ENCODE measurements at places on chromosomes 12 and 14.

DNA sequence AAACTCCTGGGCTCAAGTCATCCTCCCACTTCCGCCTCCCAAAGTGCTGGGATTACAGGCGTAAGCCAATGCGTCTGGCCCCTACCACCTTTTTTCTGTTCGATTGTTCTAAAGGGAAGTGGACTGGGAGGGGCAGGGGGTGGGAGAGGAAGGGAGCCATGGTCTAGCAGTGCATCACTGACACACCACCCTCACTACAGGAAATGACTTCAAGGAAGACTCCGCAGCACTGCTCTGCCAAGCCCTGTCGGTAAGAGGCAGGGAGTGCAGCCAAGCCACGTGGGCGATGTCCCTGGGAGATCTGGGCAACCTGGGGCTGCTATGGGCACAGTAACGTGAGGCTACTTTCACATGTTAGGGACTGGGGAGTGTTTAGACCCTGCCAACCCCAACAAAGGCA, 18.0 kb downstream of the LRRC74A start:
- no peak for DNase-seq

DNA sequence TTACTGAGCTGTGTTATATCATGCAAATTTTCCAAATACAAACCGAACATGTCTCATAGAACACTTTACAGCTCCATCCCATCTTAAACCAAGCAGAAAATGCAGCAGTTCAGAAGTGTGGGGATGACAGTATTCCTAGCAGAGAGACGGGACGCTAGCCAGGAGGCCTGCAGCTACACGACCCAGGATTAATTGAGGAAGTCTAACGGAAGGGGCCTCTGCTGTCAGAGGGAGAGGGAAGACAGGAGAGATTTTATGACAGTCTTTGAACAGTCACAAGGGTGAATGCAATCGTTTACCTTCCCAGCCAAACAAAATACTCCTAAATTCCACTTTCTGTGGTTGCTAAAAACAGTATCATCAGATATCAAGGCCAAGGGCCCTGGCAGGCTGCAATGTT, 261.9 kb downstream of the TMEM132D start:
- no peak for DNase-seq

DNA sequence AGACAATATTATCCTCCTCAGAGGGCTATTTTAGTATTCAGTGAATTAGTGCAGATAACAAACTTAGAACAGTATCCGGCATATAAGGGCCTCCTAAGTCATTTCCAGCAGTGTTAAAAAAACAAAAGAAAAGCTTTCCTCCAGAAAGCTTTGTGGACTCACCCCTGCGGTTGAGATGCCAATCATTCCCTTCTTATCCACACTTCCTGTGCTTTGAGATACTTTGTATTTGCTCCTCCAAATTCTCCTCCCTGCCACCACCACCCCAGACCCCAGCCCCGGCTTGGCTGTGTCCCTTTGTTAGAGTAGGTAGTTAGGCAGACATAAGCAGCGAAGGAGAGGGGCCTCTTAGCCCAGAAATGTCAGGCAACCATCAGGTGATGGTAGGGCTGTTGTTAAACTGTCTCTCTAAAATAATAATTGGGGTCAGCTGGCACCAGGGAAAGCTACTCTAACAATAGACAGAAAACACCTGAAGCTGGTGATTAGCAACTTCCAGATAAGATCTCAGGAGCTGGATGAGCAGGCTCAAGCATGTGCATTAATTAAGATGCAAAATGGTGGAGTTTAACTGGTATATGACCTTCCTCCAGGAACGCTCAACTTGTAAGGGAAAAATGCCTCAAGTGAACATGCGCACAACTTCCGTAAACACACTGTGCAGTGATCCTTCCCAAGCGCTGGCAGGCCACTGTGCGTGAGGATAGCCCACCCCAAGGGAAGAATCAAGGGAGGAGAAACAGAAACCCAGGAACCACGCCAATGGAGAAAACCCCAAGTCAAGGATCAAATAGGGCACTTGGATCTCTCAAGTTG, 152.1 kb upstream of the EEA1 start:
- DNase-seq: no peak

GRCh38 chr14:105439710-105440553, 20.3 kb downstream of the MTA1 start:
- DNase-seq: no peak

GRCh38 chr14:32224737-32225377, 21.8 kb upstream of the RNU6-8 start:
- no peak for DNase-seq

DNA sequence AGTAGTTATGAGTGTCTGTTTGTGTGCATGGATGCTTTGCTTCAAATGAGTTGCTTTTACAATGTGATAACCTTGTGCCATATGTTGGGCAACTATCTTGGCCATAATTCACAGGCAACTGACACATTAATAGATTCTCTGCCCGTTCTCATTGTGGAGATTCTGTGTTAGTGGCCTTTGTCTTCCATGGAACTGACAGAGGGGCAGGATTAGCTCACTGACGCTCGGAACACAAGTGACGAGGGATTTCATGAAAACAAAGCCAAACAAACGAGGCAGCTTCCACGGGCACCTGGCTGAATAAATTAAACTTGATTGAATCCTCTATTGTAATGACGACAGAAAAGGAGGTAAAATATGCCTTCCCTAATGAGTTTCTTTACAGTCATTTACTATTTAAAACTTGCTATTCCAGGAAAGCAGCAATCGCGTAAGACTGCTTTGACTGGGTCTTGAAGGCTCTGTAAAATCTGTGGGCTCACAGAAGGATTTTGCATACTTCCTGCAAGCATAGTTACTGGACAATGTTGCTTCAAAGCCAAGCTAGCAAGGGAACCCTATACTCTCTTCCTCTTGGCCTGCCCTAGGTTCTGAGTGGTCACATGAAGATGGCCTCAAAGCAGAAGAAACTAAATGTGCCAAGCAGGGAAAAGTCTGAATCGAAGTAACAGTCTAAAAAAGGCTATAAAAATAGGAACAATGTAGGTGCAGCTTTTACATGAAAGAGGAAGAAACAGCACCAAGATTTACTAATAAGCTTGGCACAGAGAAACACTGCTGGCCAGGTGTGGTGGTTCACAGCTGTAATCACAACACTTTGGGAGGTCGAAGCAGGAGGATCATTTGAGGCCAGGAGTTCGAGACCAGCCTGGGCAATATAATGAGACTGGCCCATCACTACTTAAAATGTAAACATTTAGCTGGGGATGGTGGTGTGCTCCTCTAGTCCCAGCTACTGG, 28.1 kb upstream of the SINHCAF start:
- DNase-seq: peak; percentile 91

DNA sequence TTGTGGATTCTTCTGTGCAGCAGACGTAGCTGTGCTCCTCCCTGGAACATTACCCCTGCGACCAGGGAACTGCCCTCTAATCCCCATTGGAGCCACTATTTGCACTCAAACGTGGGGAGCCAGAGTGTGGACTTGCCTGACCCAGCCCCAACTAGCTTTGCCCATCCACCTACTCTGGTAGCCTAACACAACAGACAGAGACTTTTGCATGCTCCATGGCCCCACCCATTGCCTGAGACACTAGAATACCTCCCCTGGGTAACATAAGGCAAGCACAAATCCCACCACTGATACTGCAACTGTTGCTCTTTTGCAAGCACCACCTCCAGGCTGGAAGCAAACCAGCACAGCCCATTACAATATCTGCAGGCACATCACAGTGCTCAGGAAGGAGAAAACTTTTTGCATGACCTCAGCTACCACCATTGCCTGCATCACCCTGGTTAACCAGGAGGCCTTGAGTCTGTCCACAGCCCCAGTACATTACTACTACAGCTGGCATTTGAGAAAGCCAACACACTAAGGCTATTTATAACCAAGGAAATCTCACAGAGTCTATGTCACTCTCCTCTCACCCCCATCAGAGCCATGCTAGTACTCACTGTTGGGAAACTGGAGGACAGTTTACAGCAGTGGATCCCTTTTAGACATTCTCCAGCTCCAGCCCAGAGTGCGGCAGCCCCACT, 15.0 kb downstream of the CEP128 start:
- no peak for DNase-seq

GRCh38 chr14:104116288-104116755, 22.1 kb upstream of the KIF26A start:
- no peak for DNase-seq

DNA sequence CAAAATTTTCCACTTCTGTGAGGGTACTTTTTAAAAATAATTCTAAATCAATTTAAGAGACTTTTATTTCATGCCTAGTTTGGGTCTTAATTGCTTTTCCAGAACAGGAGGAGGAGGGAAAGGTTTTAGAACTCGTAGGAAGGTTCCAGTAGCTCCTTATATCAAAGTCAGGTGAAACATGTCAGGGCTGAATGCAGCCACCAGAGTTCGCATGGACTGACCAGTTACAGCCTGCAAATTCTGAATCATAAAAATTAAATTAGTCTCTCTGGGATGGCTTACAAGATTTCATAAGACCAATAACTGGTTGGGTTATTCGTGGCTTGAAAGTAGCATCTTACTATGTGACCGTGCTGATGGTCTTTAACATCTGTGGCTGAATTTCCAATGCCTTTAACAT, 397 bp downstream of the BDKRB1 start:
- no peak for DNase-seq

- no peak for DNase-seq
Measured at GRCh38 chr12:65195387-65196055, 26.1 kb downstream of the LEMD3 start.

DNA sequence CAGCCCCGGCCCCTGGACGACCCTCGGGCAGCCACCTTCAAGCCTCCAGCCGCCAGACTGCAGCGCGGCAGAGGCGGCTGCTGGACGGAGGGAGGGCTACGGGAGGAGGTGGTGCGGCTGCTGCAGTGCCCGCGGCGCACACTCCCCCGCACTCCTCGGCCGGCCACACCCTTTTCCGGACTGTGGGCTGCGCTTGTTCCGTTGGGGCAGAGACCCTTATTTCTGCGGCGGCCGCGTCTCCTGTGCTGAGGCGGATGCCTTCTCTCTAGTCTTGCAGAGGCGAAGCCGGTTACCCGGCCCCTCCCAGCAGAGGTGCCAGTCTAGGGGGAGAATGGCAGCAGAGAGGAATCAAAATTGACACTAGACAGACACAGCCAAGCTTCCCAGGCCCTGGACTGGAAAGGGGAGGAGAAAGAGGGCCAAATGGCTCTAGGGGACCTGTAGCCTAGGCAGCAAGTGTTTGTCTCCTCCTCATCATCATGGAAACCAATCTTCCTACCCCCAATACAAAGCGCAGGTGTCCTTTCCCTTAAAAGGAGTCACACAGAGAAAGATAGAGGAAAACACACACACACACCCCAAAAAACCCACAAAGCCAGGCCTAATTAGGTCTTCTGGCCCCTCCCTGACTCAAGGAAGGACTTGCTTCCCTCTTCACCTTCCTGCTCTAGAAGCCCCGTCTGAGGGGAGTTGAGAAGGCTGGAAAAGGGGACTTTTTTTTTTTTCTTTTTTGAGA, 1.3 kb downstream of the ESYT1 start:
- DNase-seq: no peak

DNA sequence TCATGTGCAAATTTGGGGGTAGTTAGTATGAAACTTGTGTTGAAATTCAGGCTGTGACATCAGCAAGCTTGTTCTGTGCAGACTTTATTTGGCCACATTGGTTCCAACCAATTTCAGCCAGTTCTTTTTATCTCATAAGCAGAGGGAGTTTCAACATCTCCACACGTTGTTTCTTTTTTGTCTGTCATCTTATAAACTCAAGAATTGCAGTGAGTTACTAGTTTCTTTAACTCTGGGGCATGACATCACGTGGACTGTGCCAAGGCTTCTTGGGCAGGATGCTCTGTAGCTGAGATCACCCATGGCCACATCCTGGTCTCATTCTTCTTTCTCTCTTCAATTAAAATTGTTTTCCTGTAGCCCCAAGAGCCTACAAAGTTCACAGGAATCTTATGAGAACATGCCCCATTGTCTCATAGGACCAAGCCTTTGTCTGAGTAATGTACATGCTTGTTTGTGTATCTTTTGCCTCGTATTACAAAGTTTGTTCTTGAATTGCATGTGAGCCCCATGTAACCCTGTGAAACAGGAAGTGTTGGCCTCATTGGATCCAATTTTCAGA, 982.0 kb upstream of the TMEM132C start:
- DNase-seq: no peak

DNA sequence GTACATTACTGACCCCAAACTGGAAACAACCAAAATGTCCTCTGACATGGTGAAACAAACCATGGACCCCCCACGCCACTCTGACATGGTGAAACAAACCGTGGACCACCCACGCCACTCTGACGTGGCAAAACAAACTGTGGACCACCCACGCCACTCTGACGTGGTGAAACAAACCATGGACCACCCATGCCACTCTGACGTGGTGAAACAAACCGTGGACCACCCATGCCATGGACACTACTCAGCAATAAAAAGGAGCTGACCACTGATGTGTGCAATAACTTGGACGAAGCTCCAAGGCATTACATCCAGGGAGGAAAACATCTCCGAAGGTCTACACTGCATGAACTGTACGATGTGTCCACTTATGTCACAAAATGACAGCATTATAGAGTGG, 3.1 kb upstream of the GOLGA3 start:
- no peak for DNase-seq

- no peak for DNase-seq
Measured at GRCh38 chr14:29264865-29265264, 498.3 kb downstream of the FOXG1 start.

GRCh38 chr12:38152816-38153736, 163.5 kb upstream of the ALG10B start:
- no peak for DNase-seq

GRCh38 chr12:54364413-54364812, at the start of gene GPR84:
TSS of gene GPR84 (minus strand) at chr12:54364486. CDS start at chr12:54363851, 635 bp downstream.
- no peak for DNase-seq

- DNase-seq: no peak
Measured at GRCh38 chr12:99045158-99045557, 400.1 kb downstream of the APAF1 start.

- DNase-seq: peak; percentile 27
Measured at GRCh38 chr14:92154283-92154942, 32.6 kb downstream of the CPSF2 start.

DNA sequence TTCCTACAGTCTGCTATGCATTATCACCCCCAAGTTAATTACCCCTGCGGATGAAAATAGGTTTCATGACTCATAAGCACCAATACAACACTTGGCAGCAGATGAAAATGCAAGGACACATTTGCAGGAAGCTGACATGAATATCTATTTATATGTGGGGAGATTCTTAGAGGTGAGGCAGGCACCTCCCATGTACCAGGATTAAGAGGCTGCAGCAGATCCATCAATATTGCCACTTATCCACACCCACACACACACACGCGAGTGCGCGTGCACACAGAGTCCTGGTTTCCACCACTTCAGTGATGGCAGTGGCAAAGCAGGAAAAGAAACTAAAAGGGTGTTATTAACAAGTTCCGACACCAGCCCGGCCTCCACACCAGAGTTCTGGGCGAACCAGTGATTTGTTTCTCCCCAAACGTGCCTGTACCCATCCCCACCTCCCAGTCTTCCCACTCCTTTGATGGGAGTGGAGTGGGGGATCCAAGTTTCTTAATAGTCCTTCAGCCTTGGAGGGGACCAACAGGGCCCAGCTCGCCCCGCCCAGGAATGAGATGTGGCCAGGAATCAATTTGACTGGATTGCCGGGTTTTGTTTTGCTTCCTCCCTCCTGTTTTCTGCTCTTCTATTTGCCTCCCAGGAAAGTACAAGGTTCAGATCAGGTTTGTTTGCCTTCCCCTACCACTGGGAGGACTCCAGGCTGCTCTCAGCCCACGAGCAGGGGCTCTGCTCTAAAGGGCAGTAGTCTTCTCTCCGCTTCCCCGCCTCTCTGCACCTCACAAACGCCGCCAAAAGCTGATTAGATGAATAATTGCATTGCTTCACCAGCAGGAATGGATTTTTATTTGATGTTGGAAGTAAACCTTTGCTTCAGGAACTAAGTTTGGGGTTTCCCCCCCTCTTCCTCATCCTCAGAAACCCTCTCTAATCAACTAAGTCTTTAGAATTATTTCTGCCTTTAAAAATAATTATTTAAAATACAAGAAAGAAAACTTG, 5.2 kb downstream of the IRF2BPL start:
- no peak for DNase-seq

GRCh38 chr12:121278169-121279070, 18.1 kb downstream of the CAMKK2 start:
- no peak for DNase-seq

Data from NCI-H1417 treated with DMSO at 0.1 percent for 48 hours (cell line).